Renal pelvis (tissue), 12 donors: ENCODE measurements at places on chromosomes 4 and X. TPM values are rescaled to one million over a fixed set of nuclear protein-coding genes. Genes with fewer than 3 reads are reported as not detected.

DNA sequence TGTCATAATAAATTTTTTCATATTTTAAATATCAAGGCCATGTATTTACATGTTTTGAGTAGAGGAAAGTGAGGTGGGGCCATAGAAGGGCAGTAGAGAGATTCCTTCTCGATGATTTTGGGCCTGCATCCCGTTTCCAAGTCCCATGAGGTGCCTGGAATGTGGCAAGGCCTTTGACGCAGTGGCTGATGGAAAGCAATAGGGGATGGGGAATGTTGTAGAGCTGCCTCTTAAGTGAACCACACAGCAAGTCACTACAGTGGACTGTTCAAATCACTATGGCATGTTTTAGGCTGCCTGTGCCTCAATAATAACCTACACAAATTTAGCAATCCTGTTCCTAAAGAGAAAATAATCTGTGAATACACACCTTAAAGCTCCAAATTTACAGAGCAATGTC lies 48.3 kb downstream of the ANXA5 start:
- DNase-seq = no peak

GRCh38 chr4:119025916-119026661 lies 109.5 kb upstream of the MYOZ2 start:
- DNase-seq = no peak

The SHISA3 gene
- polyA plus RNA-seq = 95.6 TPM

The SRPK3 gene
- 1.5 TPM for polyA plus RNA-seq

- peak; percentile 60 for DNase-seq
Measured at GRCh38 chr4:3868211-3869173, 102.3 kb downstream of the ADRA2C start.

The UGT2B10 gene
- polyA plus RNA-seq = 0.57 TPM

The WDR17 gene
- polyA plus RNA-seq = 15.2 TPM

The MAGEC1 gene
- polyA plus RNA-seq = not detected

- no peak for DNase-seq
Measured at GRCh38 chr4:121454251-121454979, 73.6 kb upstream of the QRFPR start.

DNA sequence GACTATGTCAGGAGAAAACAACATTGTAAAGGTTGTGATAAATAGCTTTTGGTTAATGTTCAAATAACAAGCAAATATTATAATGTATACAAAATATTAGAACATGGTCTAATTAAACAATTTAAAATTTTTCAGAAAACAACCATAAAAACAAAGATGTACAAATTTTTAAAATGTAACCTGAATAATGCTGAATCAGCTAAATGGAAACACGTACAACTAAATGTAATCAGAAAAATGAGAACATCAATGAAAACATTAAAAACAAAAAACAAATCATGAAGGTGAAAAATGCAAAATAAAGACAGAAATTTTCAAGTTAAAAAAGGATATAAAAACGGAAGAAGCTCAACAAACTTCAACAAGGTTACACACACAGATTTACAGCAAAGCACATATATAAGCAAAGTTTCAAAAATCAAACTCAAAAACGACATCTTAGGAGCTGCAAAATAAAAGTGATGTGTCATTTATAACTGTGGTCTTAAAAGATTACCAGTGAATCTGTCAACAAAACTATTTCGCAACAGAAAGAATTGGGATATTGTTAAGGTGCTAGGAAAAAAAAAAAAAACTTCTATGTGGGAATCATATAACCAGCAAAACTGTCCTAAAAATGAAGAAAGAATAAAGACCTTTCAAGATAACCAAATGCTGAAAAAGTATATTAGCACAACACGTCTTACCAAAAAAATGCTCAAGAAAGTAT lies 31.8 kb downstream of the ZNF732 start:
- DNase-seq = no peak

DNA sequence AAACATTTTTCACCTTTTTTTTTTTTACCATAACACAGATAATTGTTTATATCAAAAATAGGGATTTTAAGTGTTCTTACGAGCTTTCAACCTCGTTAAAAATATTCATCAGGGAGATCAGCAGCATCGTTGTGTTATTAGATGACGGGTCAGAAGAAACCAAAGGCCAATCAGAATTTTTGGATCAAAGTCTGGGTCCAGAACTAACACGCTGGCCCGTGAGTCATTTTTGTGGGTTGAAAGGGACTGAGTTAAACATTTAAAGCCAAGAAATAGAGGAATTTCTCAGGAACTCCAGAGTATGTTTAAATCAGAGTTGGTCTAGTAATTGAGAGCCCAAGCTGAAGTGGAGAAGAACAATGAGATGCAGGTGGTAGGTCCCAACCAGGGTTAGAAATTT lies 170.8 kb downstream of the TLL1 start:
- DNase-seq = no peak

DNA sequence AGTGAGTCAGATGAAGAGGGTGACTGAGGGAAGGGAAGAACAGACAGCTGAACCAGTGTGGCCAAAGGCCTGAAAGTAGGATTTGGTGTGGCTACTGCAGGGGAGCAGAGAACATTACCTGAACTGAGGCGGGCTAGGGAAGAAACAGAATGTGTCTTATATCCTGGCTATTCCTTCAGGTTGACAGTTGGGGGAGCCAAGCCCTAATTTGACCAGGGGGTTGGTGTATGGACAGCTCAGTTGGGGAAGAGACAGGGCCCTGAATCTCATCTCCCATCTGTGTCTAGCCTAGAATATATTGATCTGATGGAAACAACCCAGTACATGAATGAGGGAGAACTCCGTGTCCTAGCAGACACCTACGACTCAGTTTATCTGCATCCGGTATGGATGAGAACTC lies 4.2 kb downstream of the HDAC6 start:
- no peak for DNase-seq

- peak; percentile 46 for DNase-seq
Measured at GRCh38 chrX:134990801-134991481, at the start of gene SMIM10. Gene SMIM10, plus strand, starts transcription at chrX:134990991. Its CDS starts 105 bp downstream, at chrX:134991096.

DNA sequence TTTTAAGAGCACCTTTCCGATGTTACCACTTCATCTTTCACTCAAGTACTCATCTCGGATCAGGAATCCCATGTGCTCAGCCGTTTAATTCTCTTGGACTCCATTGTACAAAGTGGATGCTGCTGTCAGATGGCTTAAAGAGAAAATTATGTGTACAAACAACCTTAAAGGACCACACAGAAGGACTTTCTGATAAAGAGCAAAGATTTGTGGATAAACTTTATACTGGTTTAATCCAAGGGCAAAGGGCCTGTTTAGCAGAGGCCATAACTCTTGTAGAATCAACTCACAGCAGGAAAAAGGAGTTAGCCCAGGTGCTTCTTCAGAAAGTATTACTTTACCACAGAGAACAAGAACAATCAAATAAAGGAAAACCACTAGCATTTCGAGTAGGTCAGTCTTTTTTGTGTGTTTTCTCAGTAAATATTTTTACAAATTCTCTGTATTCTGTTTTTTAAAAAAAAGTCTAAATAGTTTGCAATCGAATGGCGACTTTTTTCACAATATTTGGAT lies 20.1 kb downstream of the MMAA start:
- peak; percentile 30 for DNase-seq
